ENCODE measurements at places on chromosomes 3 and 15.

DNA sequence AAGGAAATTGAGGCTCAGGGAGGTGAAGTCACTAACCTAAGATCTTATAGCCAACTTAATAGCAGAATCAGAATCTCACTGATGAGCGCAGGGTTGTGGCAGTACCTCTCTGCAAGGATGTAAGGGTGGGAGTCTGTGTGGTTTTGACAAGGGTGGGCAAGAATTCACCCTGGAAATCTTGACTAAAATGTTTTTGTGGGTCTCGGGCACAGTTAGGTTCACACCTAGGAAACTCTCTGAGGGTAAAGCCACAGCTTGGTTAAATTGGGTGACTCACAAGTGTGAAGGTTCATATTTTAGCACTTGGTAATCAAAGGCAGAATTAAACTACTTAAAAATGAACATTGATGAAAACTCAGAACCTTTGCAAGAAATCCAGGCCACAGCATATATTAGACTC lies 178.2 kb upstream of the EOMES start:
- DNase-seq = peak; percentile 49

- DNase-seq = no peak
These were observed 186.8 kb downstream of the SHOX2 start for GRCh38 chr3:157919319-157919887.

DNA sequence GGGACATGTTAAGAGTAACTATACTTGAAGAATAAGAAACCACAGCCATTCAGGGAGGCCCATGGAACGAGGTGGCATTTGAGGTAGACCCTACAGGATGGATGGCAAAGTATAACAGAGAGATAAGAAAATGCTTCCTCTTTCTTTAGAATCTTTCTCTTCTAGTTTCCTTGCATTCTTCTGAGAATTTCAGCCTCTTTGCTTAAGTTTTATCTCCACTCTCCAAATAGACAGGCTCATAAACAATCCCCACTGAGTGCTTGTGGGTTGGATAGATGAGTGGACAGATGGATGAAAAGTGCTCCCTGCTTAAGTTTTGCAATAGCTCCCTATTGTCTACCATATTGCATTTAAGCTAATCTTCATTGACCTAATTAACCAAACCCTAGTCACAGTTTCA lies 103.7 kb downstream of the MEX3B start:
- no peak for DNase-seq

- DNase-seq = no peak
These were observed 306.8 kb upstream of the ATP11B start for GRCh38 chr3:182486463-182486862.

GRCh38 chr15:57947781-57948180 lies 117.7 kb downstream of the ALDH1A2 start:
- DNase-seq = no peak

DNA sequence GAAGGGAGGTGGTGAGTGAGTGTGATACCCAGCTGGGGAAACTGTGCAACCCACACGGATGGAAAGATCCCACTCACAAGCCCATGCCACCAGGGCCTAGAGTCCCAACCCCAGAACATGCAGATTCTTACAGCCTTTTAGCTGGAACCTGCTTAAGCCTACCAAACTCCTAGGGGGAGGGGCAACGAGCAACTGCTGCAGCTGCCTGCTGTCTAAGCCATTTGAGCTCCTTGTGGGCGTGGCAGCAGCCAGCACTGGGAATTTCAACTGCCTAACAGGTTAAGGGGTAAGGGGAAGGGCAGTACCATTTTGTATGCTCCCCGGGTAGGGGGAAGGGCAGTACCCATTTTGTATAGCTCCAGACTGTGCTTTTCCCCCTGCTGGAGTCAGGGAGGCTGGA lies 673.2 kb upstream of the BCHE start:
- DNase-seq = no peak

DNA sequence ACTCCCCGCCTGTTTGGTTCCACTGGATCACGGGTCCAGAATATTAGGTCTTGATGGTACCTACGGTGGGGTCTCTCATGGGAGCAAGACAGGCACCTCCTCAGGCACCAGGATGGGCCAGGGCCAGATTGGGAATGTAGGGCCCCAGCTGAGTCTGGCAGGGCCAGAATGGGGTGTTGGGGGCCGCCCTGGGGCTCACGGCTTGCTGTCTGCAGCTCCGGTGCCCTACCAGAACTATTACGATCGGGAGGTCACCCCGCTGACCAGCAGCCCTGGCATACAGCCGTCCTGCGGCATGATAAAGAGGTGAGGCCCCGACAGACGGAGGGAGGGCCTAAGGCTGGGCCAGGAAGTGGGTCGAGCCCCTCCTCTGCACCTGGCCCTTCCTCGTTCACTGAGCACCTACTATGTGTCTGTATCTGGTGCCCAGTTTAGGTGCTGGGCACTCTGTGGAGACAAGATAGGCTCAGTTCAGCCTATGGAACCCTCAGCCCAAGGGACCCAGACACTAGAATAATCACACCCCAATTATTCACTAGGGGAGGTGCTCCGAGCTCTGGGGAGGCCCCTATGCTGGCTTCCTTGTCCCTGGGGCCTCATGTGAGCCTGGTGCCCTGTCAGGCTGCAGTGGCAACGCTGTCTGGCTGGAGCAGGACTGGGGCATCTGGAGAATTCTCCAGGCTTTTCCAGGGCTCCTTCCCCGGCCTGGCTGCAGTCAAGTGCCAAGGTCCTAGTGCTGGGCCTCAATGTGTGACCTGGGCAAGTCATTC lies 37.9 kb downstream of the PSTPIP1 start:
- DNase-seq = no peak

- no peak for DNase-seq
These were observed 3.8 kb downstream of the RBP2 start for GRCh38 chr3:139472380-139473010.

- DNase-seq = no peak
These were observed 11.4 kb upstream of the HTR3E start for GRCh38 chr3:184085389-184085852.

DNA sequence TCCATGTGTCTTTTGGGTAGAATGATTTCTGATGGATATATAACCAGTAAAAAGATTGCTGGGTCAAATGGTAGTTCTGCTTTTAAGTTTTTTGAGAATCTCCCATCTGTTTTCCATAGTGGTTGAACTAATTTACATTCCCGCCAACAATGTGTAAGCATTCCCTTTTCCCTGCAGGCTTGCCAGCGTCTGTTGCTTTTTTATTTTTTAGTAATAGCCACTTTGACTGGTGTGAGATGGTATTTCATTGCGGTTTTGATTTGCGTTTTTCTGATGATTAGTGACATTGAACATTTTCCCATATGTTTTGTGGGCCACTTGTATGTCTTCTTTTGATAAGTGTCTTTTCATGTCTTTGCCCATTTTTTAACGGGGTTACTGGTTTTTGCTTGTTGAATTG lies 36.3 kb upstream of the MB21D2 start:
- DNase-seq = no peak

- no peak for DNase-seq
These were observed 376.3 kb downstream of the GAP43 start for GRCh38 chr3:115999613-116000012.

DNA sequence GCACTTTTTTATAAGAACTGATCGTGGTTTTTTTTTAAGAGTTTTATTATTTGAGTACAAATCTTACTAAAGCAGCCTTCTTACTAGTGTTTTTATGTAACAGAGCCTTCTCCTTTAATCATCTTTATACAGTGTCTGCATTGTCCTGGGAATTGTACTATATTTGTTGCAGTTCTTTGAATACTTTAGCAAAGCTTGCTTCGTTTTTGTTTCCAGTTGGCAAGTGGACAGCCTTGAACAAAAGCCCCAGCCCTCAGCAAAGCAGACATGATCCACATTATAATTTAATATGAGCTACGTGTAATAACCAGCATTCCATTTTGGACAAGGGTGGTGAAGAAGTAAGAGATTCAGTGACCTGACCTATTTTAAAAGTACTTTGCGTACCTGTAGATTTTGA lies 112.2 kb upstream of the FLNB start:
- no peak for DNase-seq

GRCh38 chr3:171646357-171647133 lies 163.7 kb downstream of the PLD1 start:
- DNase-seq = no peak

GRCh38 chr3:153350420-153350819 lies 188.4 kb downstream of the RAP2B start:
- no peak for DNase-seq

GRCh38 chr15:31331389-31331788 lies 4.8 kb downstream of the KLF13 start:
- DNase-seq = no peak

- no peak for DNase-seq
These were observed 504.4 kb downstream of the FHIT start for GRCh38 chr3:60746695-60747416.

- no peak for DNase-seq
These were observed 309.8 kb downstream of the GBE1 start for GRCh38 chr3:81451611-81452010.

GRCh38 chr3:194562986-194563385 lies 70.2 kb downstream of the TMEM44 start:
- DNase-seq = no peak

DNA sequence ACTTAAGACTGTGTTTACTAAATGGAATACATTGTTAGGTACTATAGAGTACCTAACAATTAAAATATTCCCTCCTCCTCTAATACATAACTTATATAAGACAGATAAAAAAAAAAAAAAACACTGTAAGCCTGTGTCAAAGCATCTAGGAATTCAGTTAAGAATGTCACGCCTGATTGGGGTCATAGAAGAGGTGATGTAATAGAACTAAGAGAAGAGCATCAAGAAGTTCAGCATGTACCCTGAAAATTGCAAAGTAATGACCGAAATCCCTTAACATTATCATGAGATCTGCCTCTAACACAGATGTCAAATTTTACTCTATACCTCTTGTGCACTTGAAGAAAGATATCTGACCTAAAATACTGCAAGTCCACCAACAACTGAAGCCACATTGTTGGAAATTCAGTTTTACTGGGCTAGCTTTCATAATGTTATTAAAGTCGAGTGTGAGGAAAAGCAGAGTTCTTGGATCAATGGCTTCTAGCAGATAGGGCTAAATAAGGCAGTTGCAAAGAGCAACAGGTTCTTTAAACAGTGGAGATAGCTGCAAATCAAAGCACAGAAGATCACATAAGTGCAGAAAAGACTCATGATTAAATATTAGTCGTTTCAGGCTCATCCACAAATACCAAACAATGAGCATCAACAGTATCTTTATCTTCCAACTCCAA lies 75.0 kb downstream of the TBL1XR1 start:
- no peak for DNase-seq

DNA sequence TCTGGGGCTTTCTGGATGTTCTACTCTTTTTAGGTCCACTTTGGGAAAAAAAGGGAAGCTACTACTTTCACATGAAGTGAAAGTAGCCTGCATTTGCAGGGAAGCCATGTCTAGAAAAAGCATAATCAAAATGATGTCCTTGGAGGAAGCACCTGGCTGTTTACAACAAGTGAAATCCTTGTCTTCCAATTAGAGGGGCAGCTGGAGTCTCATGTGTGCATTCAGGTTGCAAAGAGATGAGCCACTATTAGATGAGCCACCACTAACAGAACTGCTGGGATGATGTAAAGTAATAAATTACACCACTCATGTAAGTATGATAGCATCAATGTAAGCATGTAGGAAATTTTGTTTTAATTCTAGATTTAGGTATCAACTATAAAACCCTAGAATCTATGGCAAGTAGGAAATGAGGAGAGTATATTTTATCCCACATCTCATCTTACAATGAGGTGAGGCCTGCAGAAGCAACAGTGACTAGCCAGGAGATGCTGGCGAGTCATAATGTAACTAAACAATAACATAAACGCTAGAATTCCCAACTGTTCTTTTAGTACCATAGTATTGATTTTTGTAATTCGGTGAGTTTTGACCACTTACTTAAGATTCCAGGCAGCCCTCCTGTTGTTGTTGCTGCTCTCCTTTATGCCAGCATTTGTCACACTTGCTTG lies 75.9 kb downstream of the TMEM108 start:
- DNase-seq = no peak

GRCh38 chr3:178318941-178319816 lies 217.1 kb upstream of the KCNMB2 start:
- DNase-seq = no peak

- DNase-seq = no peak
These were observed 114.8 kb downstream of the WDR76 start for GRCh38 chr15:43941555-43941954.

DNA sequence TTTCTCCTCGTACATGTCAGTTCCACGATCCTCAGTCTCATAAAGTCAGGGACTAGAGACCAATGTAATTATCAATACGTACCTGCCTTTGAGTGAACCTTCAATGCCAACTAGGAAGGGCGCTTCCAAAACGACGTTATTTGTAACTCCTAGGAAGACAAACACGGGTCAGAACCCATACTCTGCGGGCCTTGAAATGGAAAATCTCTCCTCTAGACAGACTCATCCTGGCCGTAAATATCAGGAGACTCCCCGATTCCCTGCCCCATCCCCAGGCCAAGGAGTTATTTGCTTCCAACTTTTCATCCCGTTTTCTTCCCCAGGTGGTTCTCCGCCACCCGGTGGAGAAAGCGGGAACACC lies 578 bp downstream of the OIP5 start:
- no peak for DNase-seq

DNA sequence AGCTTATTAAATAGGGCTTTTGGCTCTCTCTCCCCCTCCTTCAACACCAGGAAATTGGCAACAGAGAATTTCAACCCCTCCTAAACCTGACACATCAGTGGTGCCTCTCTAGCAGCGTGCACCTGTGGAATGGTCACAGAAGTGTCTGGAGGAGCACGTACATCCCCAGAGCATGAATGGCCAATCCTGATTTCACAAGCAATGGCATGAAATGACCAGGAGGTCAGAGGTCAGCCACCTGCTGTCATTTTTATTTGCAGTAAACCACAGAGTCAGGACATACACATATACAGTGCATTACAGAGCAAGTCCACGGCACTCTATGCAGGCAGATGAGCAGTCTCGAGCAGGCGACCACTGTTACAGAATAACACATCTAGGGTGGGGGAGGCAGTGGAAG lies 25.1 kb upstream of the ETV5 start:
- DNase-seq = no peak

GRCh38 chr15:68667800-68668625 lies 89.2 kb downstream of the CORO2B start:
- no peak for DNase-seq

DNA sequence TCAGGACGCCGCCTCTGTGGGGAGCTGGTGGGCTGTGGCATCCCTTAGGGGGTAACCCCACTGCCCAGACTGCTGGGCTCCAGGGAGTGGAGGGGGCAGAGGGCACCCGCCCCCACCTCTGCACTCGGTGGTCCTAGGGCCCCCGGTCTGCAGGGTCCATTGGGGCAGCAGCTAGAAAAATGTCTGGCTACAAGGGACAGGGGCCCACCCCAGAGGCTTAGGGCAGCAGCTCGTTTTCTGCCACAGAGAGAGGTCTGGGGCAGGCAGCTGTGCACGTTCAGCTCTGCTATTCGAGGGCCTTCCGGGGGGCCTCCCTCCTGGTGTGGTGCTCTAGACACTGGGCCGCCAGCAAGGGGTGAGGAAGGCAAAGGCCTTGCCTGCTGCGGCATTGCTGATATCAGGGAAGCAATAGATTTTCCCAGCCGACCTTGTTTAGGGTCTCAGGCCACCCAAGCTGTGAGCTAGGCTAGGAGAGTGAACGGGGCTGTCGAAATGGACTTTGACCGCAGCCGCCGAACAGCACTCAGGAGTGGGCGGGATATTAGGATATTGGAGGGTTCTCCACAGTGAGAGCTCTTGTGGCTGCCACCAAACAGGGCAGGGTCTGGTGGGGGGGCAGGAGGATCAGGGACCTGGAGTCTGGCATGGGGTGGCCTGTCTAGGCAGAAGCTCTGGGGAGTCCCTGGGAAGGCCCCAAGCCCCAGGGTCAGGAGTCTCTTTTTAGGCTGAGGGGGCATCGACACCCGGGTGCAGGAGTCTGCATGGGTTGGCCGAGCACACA lies 61.4 kb upstream of the KLF13 start:
- DNase-seq = no peak

Data from stimulated activated CD8-positive, alpha-beta memory T cell treated with anti-CD3 and anti-CD28 coated beads, Interleukin-15, amount 100 ng/mL, for 48 hours (primary cell).